LHCN-M2 (cell line): ENCODE measurements at places on chromosomes 6 and 20.
A peak's percentile ranks its signal among the peaks of the same experiment; 100 is the strongest.

- DNase-seq, result peak; percentile 1
Measured at GRCh38 chr20:61757678-61758563, 307.8 kb downstream of the TAF4 start.

GRCh38 chr6:121726596-121726995 lies 291.1 kb downstream of the GJA1 start:
- DNase-seq, result peak; percentile 35

DNA sequence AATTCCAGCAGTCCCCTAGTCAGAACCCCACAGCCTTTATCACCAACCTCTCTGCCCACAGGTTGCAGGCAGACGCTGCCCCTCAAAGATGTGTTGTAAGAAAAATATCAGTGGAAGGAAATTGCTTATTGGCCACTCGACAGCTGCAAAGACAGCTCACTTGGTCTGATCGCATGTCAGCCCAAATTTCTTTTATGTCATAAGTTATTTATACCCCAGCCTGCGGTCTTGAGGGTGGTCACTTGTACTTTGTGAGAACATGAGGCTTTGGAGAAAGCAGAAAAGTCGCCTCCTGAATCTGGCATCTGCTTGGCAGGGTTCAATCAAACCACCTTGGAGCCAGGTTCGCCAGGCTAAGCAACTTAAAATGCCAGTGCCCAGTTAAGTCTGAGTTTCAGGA lies 236.5 kb upstream of the CDH4 start:
- no peak for DNase-seq

GRCh38 chr20:4673371-4674001 lies 48.2 kb upstream of the PRND start:
- DNase-seq, result no peak

DNA sequence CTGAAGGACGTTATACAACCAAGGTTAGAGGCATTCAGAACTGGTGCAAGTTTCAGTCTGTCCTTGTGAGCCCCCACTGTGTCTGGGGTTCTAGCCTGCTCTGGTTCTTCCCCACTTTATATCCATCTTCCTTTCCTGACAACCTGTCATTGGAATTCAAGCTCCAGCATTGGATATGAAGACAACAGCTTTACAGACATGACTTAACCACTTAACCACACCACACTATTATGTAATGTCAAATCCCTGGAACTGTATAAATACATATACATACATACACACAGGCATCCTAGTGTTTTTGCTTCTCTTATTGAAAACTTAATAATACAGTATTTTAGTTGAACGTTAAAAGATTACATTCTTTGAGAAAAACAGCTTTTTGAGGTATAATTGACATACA lies 217.9 kb upstream of the SGK1 start:
- DNase-seq, result no peak

- no peak for DNase-seq
Measured at GRCh38 chr20:59149678-59150504, 13.7 kb upstream of the ZNF831 start.

DNA sequence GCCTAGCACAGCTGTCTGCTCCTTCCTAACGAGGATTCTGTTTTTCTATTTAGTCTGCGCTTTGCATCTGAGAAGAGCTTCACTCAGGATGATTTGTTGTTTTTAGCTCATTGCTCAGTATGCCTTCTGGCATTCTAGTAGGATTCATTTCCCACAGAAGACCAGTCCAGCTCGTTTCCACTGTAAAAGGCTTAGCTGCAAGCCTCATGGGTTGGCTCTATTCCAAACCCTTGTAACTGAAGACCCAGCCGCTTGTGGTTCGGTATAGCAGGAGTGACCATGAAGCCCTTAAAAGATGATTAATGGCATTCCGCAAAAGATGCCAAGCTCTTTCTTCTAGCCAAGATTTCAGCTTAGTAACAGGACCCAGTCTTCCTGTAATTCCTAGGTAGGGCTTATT lies 7.2 kb downstream of the ADGRF1 start:
- DNase-seq, result peak; percentile 98

DNA sequence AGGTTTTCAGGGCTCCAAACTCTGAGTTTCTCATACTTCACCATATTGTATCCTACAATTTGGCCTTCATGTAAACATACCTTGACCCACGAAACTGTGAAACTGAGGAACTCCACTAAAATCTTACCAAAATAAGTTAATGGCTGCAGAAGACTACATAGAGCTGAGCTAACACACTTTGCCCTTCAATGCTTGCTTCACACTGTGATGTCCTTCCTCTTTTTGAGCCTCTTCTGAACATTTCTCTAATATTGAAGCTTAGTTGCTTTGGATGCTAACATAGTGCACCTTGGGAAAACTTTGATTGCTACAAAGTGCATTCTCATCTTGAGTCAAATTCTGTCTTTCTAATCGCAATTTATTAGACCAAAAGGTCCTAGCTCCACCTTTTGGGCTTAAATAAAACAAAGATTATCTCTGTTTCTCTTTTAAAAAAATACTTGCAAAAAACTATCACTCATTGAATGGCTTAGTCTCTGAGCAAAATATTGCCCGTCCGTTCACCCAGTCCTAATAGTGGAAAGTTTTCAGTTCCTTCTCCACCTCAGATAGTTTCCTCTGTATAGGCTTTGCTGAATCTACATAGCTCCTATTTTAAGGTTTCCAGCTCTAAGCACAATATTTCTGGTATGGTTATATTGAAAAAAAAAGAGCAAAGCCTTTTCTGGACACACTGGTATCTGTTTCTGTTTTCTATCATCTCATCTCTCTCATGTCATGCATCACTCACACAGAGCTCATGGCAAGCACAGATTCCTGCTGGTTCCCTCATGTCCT lies 494.6 kb downstream of the RFPL4B start:
- no peak for DNase-seq

DNA sequence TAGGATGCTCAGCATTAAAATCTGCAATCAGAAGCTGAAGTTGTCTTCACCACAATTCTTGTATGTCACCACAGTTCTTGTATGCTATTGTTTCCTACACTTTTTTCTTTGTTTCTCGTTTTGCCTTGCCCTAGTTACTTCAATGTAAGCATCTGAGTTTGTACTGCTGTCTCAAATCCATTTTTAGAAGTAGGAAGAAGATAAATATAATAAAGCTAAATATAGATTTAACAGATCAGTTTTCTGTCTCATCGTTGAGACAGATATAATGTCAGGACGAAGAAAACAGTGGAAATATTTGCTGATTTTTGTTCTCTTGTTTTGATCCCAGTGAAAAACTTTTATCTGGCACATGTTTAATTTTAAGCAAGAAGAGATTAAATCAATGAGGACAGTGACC lies 318.0 kb downstream of the QKI start:
- DNase-seq, result no peak

- DNase-seq, result no peak
Measured at GRCh38 chr6:166472636-166473035, 89.9 kb upstream of the MPC1 start.

DNA sequence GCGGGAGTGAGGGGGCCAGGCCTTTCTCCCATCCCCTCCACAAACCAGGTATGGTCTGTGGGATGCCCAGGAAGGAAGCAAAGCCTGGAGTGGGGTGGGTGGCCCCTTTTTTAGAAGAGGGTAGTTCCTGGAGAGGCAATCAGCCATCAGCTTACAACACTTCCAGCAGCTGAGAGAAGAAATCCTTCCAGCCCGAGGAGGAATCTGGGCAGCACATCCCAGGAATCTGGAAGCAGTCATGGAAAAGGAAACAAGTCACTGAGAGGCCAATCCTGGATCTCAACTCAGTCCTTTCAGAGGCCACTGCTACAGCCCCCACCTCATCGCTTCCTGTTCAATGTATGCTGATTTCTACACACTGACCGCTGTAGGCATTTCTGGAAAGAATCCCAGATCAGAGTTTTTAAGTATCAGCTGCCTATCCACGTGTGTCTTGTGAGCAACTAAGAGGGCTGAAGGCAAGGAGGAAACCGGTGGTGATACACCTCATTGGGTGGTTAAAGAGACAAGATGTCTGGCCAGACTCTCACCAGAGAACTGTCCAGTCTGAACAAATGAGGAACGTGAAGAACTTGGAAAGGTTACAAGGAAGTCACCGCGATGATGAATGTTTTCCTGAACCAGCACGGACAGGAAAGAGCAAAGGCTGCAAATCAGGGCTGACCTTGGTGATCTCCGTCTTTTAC lies 92.9 kb upstream of the SHLD1 start:
- peak; percentile 54 for DNase-seq

GRCh38 chr6:53889365-53889764 lies 94.6 kb downstream of the LRRC1 start:
- DNase-seq, result no peak

GRCh38 chr20:41339957-41340326 lies 679 bp upstream of the LPIN3 start:
- DNase-seq, result peak; percentile 52

GRCh38 chr6:88177961-88178464 lies 11.9 kb upstream of the CNR1 start:
- DNase-seq, result peak; percentile 7

DNA sequence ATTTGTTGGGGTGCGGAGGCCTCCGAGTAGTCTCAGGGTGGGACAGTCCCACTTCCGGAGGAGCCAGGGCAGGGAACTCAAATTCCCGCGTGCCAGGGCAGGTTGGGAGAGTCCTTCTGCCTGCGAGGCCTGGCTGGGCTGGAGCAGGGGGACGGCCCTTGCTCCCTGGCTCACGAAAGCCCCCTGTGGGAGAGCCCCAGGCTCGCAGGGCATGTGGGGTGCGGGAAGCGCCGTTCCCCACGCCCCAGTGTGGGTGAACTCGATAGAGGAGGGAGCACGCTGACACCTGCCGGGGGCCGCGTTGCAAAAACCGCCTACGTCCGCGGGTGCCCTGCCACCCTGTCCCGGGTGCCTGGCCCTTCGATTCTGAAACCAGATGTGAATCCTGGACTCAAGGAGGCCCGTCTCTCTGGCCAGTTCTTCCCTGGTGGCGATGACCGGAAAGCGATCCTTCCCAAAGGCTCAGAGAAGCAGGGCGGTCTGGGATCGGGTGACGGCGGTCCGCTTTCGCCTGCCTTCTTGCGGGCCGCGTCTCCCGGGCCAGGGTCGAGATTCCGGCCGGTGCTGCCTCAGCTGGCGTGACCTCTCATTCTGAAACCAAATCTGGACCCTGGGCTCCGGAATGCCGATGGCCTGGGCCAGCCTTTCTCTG lies 1846.5 kb upstream of the DEFB115 start:
- no peak for DNase-seq

DNA sequence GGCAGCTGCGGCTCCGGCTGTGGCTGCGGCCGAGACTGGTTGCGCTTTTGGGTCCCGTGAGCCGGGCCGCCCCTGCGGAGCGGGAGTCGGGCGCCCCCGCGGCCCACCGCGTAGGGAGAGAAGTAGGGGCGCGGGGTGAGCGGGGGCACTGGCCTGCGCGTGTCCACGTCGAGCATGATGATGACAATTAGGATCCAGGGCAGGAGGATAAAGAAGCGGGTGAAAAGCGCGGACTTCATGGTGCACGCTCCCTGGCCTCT lies 739 bp downstream of the B3GAT2 start:
- no peak for DNase-seq
